ENCODE measurements at places on chromosomes 3 and 15.

- no peak for DNase-seq
These were observed 24.9 kb upstream of the AADACL2 start for GRCh38 chr3:151708868-151709267.

GRCh38 chr3:71294919-71295318 is 288.6 kb downstream of the FOXP1 start:
- DNase-seq = no peak

DNA sequence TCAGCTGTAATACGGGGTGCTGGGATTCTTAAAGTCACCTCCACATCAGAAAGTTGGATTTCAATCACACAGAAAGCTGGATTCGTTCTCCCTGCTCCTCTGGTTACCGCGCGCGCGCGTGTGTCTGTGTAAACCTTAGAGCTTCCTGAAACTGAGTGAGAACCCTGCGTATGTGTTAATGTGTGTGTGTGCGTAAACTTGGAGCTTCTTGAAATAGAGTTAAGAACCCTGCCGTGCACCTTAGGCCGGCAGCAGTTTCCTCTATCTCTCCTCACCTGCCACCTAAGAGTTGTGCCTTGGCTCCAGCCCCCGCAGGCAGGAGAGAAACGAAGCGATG is 531 bp downstream of the LZTFL1 start:
- no peak for DNase-seq

DNA sequence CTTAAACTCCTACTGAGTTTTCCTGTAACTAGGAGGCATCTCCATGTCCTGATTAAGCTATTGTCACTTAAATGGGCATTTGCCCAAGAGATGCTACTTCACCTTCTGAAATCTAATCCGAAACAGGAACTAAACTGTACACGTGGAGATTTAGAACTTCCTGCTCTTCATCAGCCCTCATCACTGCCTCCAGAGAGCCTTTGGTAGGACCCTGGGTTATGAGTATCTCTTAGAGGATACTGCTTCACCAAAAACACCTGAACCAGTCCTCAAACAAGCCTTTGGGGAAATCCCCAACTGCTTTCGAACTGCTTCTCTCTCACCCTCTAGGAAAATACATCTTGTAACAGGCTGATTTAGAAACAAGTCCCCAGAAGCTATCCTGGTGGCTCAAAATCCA is 320.3 kb downstream of the GAP43 start:
- DNase-seq = no peak

DNA sequence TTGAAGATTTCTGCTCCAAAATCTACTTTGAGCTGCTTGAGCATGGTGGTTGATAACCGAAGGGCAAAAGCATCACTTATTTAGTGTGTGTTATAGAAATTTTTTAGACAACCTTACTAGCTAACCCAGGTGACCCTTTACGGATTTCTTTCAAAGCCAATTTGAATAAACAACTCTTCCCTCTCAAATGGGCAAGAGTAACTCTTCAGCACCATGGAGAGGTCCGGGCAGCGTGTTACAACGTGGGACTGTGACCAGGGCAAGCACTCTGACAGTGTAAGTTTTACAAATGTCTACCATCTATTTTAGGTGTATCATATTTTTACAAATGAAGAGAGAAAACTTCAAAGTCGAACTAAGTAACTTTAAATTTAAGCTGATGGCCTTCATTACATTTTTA is 471.8 kb downstream of the MFSD1 start:
- DNase-seq = no peak

GRCh38 chr3:125322166-125322565 is 53.0 kb downstream of the ZNF148 start:
- DNase-seq = no peak

- peak; percentile 6 for DNase-seq
These were observed 124.6 kb downstream of the AKAP13 start for GRCh38 chr15:85504749-85505676.

DNA sequence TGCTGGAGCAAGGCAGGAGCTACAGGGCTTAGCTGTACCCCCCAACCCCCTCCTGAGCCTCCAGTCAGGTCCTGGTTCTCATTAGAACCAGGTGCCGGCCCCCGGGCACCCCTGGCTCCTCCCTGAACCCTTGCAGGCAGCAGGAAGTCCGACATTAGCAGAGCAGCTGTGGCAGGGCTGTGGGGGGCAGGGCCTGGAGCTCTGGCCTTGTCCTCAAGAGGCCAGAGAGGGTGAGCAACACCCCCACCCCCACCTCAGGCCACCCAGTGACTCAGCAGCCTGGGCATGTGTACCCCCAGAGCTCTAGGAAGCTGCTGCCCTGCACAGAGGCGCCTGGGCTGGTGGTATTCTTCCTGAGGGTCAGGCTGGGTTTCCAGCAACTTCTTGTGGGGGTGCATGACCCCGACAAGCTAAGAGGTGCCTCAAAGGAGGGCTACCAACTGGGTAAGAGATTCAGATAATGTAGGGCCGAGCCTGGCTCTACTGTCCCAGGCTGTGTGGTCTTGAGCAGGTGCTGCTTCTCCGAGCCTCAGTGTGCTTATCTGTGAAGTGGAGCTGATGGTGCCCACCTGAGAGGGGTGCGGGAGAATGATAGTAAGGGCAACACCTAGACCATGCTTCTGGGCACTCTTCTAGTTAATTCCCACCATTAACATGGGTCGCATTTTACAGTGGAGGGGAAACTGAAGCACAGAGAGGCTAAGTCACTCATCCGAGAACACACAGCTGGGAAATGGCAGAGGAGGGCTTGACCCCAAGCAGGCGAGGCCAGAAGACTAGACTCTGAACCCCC is 16.0 kb downstream of the H1-8 start:
- DNase-seq = no peak

DNA sequence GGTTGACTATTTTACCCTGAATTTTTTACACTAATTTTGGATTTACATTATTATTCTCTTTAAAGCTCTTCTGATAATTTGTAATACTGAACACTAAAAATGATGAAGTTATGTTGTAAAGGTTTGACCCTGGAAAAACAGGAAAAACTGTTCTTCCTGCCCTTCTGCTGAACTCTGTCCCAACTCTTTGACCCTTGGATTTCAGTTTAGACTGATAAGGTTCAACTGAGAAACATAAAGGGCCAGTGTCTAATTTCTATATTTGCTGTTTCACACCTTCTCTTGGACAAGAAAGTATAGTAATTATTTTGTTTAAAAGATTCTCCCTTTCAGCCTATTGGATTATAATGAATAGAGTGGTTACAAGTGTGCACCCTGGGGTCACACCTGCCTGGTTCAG is 12.8 kb upstream of the TMOD3 start:
- DNase-seq = no peak

GRCh38 chr15:90956274-90957030 is 1.8 kb downstream of the RCCD1 start:
- peak; percentile 58 for DNase-seq

DNA sequence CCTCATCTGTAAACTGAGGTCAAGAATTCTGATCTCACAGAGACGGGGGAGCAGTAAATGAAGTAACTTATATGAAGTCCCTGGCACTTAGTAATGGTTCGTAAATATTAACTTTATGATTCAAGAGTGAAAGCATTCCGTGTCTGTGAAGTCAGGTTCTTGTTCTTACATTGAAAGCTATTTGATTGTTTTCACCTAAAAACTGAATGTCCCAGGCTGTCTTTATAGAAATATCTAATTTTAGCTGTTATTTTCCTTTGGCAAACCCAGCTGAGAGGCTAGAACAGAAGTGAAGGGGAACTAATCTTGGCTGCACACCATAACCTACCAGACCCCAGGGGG is 84.5 kb downstream of the CHSY1 start:
- DNase-seq = no peak

- no peak for DNase-seq
These were observed 257.1 kb downstream of the UACA start for GRCh38 chr15:70505936-70506912.

- DNase-seq = no peak
These were observed 6.2 kb downstream of the CLDN11 start for GRCh38 chr3:170424879-170425278.

DNA sequence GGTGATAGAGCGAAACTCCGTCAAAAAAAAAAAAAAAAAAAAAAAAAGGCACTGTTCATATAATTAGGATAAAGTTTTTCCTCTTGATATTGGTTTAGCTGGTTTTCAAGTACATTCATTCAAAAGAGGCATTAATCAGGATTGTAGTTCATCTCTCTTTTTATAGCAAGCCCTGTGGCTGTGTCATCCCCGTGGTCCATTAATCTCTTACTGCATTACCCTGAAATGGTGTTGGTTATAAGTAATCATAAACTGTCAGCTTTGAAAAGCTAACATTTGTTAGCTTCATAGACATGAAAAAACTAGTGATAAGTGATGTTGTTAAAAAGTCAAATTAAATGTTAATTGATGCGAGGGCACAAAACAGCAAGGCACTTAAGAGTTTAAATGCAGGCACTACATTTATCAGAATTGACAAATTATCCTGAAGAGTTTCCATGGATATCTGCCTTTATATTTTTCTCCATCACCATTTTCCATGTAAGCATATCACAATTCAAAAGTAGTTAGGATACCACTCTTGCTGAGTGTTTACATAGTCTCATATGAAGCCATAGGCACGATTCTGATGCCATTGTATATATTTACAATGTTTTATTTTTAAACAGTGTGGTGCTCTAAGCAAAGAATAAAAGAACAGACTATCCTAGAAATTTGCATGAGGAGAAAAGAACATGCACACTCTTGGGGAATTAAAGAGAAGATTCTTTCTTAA is 193.1 kb downstream of the OTOL1 start:
- no peak for DNase-seq

DNA sequence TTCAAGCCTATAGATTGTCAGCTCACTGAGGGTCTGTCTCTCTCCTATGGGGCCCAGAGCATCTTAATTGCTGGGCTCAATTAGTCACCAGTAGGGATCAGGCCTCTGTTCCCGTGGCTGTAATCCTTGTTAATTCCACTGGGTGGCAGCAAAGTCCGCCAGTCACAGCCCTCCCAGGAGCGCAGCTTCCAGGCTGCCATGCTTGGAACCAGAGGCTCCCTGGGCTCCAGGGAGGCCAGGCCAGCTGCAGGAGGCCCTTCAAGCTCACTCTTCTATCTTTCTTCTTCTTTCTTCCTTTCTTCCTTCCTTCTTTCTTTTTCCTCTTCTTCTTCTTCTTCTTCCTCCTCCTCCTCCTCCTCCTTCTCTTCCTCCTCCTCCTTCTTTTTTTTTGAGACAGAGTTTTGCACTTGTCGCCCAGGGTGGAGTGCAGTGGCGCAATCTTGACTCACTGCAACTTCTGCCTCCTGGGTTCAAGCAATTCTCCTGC is 14.4 kb downstream of the RNU5B-1 start:
- peak; percentile 70 for DNase-seq

DNA sequence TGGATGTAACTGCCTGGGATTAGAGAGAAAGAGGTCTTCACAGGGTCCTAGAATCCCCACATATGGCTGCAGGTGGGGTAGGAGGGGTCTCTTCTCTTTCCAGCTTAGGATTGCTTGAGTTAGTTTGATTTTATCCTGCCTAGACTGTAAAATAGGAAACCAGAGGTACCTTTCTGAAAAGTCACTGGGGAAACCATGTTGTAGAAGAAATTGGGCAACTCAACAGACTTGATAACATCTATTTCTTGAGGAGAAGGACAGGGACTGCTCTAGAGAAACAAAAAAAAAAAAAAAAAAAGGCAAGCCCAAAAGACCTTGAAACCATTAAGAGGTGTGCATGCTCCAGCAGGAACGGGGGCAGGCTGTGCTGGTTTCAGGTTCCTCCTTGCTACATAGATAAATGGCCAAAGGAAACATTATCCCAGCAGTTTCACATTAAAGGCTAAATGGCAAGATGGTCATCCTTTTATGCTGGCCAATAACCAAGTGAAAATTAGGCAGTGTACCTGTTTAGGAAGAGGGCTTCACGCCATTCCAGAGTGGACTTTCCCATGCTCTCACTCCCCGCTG is 116.1 kb downstream of the ALDH1A2 start:
- no peak for DNase-seq

GRCh38 chr3:30516238-30516637 is 90.2 kb upstream of the TGFBR2 start:
- no peak for DNase-seq

DNA sequence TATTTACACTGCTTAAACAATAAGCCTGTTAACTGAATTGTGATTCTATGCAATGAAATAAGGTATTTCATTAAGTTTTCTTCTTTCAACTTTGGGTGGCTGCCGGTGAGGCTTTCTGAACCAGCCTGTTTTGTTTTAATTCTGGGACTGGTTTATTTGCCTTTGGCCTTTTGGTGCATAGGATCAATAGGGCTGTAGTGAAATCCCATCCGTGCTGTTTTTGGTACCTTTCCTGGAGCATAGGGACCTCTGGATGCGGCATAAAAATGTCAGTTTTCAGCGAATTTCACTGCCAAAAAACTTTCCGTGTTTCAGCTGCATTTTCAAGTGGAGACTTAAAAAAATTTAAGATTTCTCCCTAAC is 514 bp downstream of the PLS1 start:
- no peak for DNase-seq

- no peak for DNase-seq
These were observed 222.6 kb upstream of the NR2F2 start for GRCh38 chr15:96107916-96108315.

DNA sequence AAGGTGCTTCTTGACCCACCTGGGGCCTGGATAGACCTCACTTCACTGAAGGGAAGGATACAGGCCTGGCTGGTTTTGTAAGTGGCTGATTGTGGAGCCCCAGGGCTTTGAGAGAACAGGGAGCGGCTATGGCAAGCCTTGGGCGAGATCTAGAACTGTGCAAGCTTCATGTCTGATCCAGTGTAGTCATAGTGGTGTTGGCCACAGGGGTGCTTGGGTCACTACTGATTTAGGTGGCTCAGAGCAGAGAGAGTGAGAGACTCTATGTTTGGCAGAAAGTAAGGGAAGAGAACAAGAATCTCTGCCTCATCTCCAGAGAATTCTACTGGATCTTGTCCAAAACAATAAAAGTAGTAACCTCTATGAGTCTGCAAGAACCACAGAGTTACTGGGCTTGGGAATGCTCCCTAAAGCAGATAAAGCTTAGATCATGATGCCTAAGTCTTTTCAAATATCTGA is 394.2 kb upstream of the EPHA3 start:
- DNase-seq = no peak

GRCh38 chr3:39191773-39192172 is 622 bp downstream of the XIRP1 start:
- no peak for DNase-seq

DNA sequence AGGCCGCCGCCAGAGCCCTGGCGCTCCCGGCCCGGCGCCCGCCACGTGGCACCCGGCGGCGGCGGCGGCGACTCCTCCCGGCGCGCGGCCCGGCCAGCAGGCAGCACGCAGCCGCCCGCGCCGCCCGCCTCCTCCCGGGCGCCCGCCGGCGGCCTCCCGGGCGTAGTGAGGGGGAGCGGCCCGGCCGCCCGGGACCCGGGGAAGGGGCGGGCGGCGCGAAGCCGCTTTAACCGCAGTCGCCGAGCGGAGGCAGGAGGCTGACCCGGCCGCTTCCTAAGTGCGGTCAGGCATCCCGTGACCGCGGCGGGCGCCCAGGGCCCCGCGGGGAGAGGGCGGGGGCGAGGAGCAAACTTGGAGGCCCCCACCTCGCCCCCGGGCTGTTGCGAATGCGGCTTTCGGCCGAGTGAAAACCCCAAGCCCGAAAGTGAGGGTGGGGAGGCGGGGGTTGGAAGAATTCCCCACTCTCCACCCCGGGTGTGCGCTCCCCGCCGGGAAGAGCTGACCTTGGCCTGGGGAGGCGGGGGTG is 1.7 kb upstream of the HES1 start:
- peak; percentile 29 for DNase-seq

- no peak for DNase-seq
These were observed 49.8 kb upstream of the SLC4A7 start for GRCh38 chr3:27533718-27534573.
